ENCODE measurements at places on chromosomes 7 and 10. TPM values are rescaled to one million over a fixed set of nuclear protein-coding genes. Genes with fewer than 3 reads are reported as not detected.

GRCh38 chr7:85890244-85890811 is 703.5 kb upstream of the SEMA3D start:
- no peak for DNase-seq

DNA sequence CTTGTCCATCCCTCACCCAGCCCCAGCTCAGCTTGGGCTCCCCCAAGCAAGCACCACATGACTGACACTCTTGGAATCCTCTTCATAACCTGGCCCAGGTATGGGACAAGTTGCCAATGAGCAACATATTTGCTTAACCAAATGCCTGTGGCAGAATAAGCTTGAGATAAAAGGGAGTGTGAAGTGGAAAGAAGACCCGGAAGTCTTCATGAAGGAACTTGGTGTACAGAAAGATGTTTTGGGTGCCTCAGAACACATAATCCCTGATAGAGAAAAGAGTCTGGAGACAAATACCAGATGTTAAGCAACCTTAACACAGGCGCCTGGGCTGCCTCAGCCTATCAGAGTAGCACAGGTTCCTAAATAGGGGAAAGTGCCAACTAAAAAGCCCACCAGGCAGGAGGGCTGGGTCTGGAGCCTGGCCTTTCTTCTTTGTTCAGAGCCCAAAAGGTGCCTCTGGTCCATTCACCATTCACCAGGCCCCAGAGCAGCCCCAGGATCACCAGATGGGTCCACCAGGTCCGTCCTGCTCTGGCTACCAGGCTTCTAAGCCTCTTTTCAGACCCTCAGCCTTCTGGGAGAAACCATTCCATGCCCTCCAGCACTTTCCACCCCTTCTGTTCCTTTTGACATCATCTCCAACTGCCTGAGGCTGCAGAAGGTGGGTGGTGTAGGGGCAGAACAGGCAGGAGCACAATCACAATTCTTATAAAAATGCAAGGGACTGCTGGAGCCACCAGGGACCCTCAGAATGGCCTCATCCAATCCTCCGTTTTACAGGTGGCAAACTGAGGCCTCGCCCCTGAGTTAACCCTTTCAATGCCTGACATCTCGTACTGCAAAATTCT is 22.6 kb downstream of the KCNMA1 start:
- DNase-seq, result no peak

DNA sequence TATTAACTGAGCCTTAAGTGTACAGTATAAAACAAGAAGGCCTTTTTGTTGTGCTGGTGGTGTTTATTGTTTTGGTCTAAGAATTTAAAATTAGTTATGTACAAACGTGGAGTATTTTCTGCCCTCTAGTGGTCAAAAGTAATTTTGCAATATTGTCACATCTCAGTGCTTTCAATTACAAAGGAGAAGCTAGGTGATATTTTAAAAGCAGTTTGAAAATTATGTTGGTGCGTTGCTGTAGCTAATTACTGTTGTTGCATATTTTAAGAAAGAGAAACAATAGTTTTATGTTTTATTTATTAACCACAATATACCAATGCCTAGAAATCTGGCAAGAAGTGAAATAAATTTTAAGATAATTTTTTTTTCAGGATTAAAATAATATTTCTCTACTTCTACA is 11.4 kb downstream of the NPVF start:
- DNase-seq, result peak; percentile 34

GRCh38 chr7:1555813-1556543 is at the start of gene TMEM184A:
TMEM184A (minus strand) TSS chr7:1556205; CDS start chr7:1555484, 721 bp downstream.
- peak; percentile 31 for DNase-seq

DNA sequence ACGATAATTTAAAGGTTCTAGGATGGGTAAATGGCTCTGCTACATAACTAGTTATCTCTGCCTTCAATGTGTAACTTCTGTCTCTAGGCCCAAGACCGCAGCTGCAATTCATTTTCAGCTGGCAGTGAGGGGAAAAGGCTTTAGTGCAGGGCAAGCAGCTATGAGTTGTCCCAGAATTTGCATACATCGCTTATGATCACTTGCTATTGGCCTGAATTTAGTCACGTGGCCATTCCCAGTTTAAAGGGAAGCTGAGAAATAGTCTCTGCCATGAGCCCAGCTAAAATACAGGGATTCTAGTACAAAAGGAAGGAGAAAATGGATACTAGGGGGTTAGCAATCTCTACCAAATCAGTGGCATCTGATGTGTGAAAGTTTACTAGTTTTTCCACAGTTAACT is 145.8 kb upstream of the IMMP2L start:
- no peak for DNase-seq

The UPK3B gene
- total RNA-seq, result 3.3 TPM

The NCF1 gene
- 5.0 TPM for total RNA-seq

DNA sequence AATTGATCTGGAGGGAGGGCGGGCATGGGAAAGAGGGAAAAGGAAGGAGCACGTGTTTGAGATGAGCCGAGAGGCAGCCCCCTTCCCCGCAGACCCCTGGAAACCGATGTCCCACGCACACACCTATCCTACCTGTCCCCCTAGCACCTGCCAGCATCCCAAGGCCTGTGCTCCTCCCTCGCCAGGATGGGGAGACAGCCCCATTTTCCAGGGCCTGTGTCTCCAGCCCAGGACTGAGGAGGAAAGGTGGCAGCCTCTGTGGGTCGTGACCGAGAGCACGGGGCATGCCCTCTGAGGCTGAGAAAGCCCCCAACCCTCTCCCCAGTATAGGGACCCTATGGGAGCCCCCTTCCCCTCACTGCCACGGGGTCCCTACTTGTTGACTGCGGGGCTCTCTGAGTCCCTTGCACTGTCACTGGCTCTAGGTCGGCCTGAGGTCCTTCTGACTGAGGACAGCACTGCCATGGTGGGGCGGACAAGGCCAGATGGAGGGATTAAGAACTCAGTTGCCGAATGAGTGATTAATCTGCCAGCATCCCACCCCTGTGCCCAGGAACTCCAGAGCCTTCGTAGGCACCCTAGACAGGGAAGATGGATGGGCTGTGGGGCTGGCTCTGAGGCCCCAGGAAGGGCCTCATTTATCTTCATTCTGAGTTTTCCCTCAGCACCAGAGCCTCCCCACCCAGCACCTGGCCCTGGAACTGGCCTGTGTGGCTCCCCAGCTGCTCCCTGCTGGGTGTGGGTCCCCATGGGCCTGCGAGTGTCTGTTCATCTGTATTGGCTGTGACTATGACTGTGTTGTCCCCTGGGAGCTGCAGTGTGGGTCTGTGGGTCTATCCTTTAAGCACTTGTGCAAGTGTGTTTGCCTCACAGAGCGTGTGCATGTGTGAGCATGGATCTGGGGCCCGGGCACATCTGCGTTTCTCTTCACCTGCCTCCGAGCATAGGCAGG is 26.0 kb downstream of the CRHR2 start:
- DNase-seq, result no peak

The NPSR1 gene
- not detected for total RNA-seq

DNA sequence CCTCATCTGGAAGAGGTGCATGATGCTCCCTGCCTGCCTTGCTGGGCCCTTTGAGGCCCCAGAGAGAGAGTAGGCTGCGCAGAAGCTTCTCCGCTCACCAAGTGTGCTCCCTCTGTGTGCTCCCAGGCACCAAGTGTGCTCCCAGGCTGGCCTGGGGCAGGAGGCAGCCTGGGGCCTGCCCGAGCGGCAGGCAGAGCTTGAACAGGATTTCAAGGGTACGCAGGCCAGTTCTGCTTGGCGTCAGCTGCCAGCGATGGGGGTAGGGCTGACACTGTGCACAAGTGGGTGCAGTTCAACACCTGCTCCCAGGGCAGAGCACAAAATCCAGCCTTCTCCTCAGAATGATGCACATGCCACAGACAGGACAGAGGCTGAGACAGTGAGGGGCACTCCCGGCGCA is 119.7 kb downstream of the FAM53B start:
- DNase-seq, result no peak

- DNase-seq, result peak; percentile 47
These were observed 26.6 kb downstream of the GIMAP8 start for GRCh38 chr7:150476819-150477631.

The ADIRF gene
- not detected for total RNA-seq

All from CD4-positive, alpha-beta memory T cell (primary cell).